MM.1S (cell line): ENCODE measurements at places on chromosomes 3 and 15.

- no peak overlapping the region for H3K4me3 ChIP-seq
- no peaks in the 10 kb centered on the region for H3K27me3 ChIP-seq
- no peak overlapping the region for H3K27ac ChIP-seq
- peaks cover 35% of the 10 kb centered on the region for H3K4me1 ChIP-seq
- DNase-seq: no peak
- H3K36me3 ChIP-seq: no peaks in the 10 kb centered on the region
These were observed 167.2 kb downstream of the KCNMB2 start for GRCh38 chr3:178703268-178703975.

GRCh38 chr15:63606308-63606707 is 9.1 kb downstream of the FBXL22 start:
- no peaks in the 10 kb centered on the region for H3K36me3 ChIP-seq
- DNase-seq: no peak
- no peak overlapping the region for H3K4me3 ChIP-seq
- H3K4me1 ChIP-seq: peaks cover 15% of the 10 kb centered on the region
- H3K27me3 ChIP-seq: no peaks in the 10 kb centered on the region

- H3K4me1 ChIP-seq: peaks cover 3% of the 10 kb centered on the region; the same call in 1 of the 2 replicates
- no peak for DNase-seq
- H3K27ac ChIP-seq: no peak overlapping the region
- 0 out of 2 replicates have a peak, but pooled peaks cover 3% of the 10 kb centered on the region for H3K27me3 ChIP-seq
- no peaks in the 10 kb centered on the region for H3K36me3 ChIP-seq
- H3K4me3 ChIP-seq: no peak overlapping the region
These were observed 60.0 kb downstream of the AKAP13 start for GRCh38 chr15:85440451-85440850.

- H3K27ac ChIP-seq: no peak overlapping the region
- no peaks in the 10 kb centered on the region for H3K36me3 ChIP-seq
- DNase-seq: no peak
These were observed 8.7 kb upstream of the P2RY12 start for GRCh38 chr3:151393146-151393830.

GRCh38 chr15:78422571-78423340 is 15.3 kb upstream of the IREB2 start:
- no peaks in the 10 kb centered on the region for H3K4me1 ChIP-seq
- H3K27me3 ChIP-seq: no peaks in the 10 kb centered on the region; the same call in 1 of the 2 replicates
- peak; percentile 79 for DNase-seq
- H3K36me3 ChIP-seq: no peaks in the 10 kb centered on the region
- H3K4me3 ChIP-seq: no peak overlapping the region
- no peak overlapping the region for H3K27ac ChIP-seq

- peak overlapping the region; percentile 37 for H3K4me3 ChIP-seq
- H3K36me3 ChIP-seq: no peaks in the 10 kb centered on the region; the same call in 1 of the 2 replicates
- peaks cover 17% of the 10 kb centered on the region for H3K4me1 ChIP-seq
- peak overlapping the region; percentile 82 for H3K27ac ChIP-seq
- no peaks in the 10 kb centered on the region for H3K27me3 ChIP-seq
These were observed 5.0 kb downstream of the MEX3B start for GRCh38 chr15:82040862-82041261.

GRCh38 chr3:42546691-42547213 is 35.0 kb downstream of the SEC22C start:
- H3K4me3 ChIP-seq: no peak overlapping the region
- H3K4me1 ChIP-seq: no peaks in the 10 kb centered on the region
- no peaks in the 10 kb centered on the region for H3K27me3 ChIP-seq
- no peak overlapping the region for H3K27ac ChIP-seq
- H3K36me3 ChIP-seq: no peaks in the 10 kb centered on the region

DNA sequence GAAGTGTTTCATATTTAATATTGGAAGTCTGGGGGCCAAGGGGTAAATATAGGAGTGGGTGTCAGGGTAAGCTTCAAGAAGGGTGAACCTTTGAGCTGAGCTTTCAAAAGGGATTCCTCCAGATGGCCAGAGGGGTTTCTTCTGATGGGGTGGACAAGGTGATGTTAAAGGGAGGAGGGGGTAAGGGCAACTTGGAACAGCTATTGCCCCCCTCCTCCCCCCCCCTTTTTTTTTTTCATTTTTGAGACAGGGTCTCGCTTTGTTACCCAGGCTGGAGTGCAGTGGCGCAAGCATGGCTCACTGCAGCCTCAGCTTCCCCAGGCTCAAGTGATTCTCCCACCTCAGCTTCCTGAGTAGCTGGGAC is 2.1 kb upstream of the TTLL3 start:
- H3K36me3 ChIP-seq: 0 out of 2 replicates have a peak, but pooled peaks cover 15% of the 10 kb centered on the region
- no peaks in the 10 kb centered on the region for H3K27me3 ChIP-seq
- H3K4me1 ChIP-seq: no peaks in the 10 kb centered on the region
- H3K4me3 ChIP-seq: no peak overlapping the region

- no peaks in the 10 kb centered on the region for H3K4me1 ChIP-seq
- no peaks in the 10 kb centered on the region for H3K27me3 ChIP-seq
- H3K36me3 ChIP-seq: no peaks in the 10 kb centered on the region
- no peak overlapping the region for H3K27ac ChIP-seq
These were observed 58.3 kb downstream of the NSUN3 start for GRCh38 chr3:94121161-94121560.

GRCh38 chr3:142664311-142664710 is 59.5 kb upstream of the TRPC1 start:
- no peaks in the 10 kb centered on the region; the same call in 1 of the 2 replicates for H3K4me1 ChIP-seq
- no peak for DNase-seq
- no peak overlapping the region for H3K27ac ChIP-seq

DNA sequence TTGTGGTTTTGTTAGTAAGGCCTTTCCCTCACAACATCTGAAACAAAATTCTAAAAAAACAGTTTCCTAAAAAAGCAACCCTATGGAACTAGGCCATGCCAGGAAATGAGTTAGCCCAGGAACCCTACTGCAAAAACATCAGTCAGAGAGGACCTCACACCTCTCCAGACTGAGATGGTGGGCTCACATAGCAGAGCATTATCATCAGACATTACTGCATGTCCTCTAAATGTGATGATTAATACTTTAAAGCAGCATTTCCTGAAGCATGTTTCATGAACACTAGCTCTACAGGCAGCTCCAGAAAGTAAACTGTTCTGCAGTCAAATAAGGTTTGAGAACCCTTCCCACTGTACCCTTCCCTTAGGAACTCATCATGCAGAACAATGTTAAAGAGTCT is 232.3 kb upstream of the MRPL3 start:
- no peak for DNase-seq
- no peak overlapping the region for H3K4me3 ChIP-seq
- no peaks in the 10 kb centered on the region for H3K4me1 ChIP-seq
- H3K27ac ChIP-seq: no peak overlapping the region
- no peaks in the 10 kb centered on the region for H3K36me3 ChIP-seq
- no peaks in the 10 kb centered on the region for H3K27me3 ChIP-seq

DNA sequence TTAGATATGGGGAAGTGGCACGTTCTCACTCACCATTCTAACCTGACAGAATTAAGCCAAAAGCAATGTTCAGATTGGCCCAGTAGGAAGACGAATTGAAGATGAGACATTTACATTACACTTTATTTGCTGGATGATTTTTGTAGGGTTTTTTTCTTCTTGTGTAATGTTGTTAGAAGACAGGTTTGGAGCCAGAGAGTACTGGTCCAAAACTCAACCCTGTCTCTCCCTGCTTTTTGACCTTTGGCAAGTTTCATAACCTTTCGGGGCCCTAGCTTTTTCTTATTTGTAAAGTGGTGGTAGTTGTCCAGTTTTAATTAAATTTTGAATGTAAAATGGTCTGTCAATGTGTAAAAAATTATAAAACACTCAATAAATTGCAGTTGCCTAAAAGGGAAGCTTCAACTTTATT is 29.5 kb downstream of the PDE8A start:
- DNase-seq: no peak
- no peaks in the 10 kb centered on the region for H3K36me3 ChIP-seq
- H3K27me3 ChIP-seq: no peaks in the 10 kb centered on the region
- no peaks in the 10 kb centered on the region for H3K4me1 ChIP-seq
- H3K4me3 ChIP-seq: no peak overlapping the region

DNA sequence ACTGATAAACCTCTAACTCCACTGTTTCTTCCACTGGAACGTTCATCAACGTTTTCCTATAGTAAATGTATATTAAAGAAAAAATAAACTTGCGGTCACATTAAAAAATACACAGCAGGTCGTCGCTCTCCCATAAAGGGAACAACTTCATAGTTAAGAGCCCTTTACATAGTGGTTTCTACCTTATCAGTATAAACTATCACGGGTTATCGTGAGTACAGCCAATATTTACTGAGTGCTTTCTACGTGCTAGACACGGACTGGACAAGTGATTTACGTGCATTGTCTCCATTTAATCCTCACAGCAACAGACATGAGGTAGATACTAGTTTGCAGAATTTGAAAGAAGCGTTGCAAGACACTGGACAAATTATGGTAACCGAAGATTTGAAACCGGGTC is 964 bp upstream of the TASOR start:
- no peak overlapping the region for H3K27ac ChIP-seq
- H3K36me3 ChIP-seq: no peaks in the 10 kb centered on the region
- H3K4me1 ChIP-seq: peaks cover 18% of the 10 kb centered on the region
- no peak for DNase-seq
- H3K27me3 ChIP-seq: no peaks in the 10 kb centered on the region

GRCh38 chr3:194826594-194826993 is 140.9 kb downstream of the FAM43A start:
- no peak overlapping the region for H3K27ac ChIP-seq
- no peak for DNase-seq
- H3K4me3 ChIP-seq: no peak overlapping the region
- H3K36me3 ChIP-seq: no peaks in the 10 kb centered on the region
- H3K4me1 ChIP-seq: no peaks in the 10 kb centered on the region

DNA sequence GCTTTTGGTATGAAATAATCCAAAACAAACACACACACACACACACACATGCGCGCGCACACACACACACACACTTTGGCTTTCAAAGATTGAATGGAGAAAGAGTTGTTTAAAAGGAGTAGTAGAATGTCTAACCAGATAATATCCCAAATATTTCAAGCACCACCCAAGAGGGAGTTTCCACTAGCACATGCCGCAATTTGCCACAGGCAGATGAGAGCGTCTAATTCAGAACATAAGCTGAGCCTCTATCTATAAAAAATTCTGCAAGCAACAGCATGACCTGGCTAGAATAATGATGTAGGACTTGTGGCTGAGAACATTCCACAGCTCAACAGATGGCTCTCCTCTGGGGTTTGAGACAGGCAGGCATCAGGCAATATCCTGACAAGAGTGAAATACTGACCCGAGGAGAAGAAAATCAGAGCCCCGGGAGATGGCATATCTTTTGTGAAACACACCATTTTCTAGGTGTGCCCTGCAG is 302.5 kb upstream of the GADL1 start:
- H3K4me3 ChIP-seq: no peak overlapping the region
- no peaks in the 10 kb centered on the region for H3K4me1 ChIP-seq
- no peak overlapping the region for H3K27ac ChIP-seq
- H3K27me3 ChIP-seq: no peaks in the 10 kb centered on the region
- DNase-seq: no peak

DNA sequence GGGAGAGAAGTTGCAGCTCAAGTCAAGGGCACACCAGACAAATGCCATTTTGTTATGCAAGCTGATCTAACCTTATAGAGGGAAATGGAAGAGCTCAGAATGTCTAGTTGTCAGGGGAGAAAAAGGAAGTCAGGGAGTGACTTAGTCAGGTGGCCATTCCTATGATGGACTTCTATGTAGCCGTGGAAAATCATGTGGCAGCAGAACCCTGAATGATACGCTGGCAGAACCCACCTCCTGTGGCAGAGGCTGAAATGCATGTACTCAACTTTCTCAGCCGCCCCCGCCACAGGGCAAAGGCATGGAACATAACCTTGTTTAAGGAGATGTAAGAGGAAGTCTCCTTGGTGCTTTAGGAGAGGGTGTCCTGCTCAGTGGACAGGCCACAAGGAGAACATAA is 37.7 kb upstream of the PARL start:
- H3K27ac ChIP-seq: no peak overlapping the region
- H3K27me3 ChIP-seq: no peaks in the 10 kb centered on the region
- no peak overlapping the region for H3K4me3 ChIP-seq
- H3K36me3 ChIP-seq: no peaks in the 10 kb centered on the region
- no peaks in the 10 kb centered on the region for H3K4me1 ChIP-seq

- H3K4me1 ChIP-seq: peaks cover 50% of the 10 kb centered on the region
- DNase-seq: no peak
- no peaks in the 10 kb centered on the region for H3K27me3 ChIP-seq
- H3K27ac ChIP-seq: no peak overlapping the region
- 0 out of 2 replicates have a peak, but pooled peaks cover 7% of the 10 kb centered on the region for H3K36me3 ChIP-seq
- H3K4me3 ChIP-seq: no peak overlapping the region
These were observed 44.8 kb downstream of the CCDC12 start for GRCh38 chr3:46931631-46932331.

- no peak overlapping the region for H3K4me3 ChIP-seq
- no peaks in the 10 kb centered on the region for H3K27me3 ChIP-seq
- H3K36me3 ChIP-seq: no peaks in the 10 kb centered on the region
- no peaks in the 10 kb centered on the region for H3K4me1 ChIP-seq
- no peak for DNase-seq
These were observed 352.0 kb downstream of the SOX2 start for GRCh38 chr3:182063742-182064141.

- H3K4me1 ChIP-seq: peaks cover 11% of the 10 kb centered on the region
- H3K27me3 ChIP-seq: no peaks in the 10 kb centered on the region
- H3K36me3 ChIP-seq: no peaks in the 10 kb centered on the region
- no peak overlapping the region for H3K27ac ChIP-seq
These were observed 15.9 kb downstream of the ARIH1 start for GRCh38 chr15:72489943-72490554.
